ENCODE measurements at places on chromosomes 7 and 10.

GRCh38 chr10:104037261-104037951, 48.3 kb downstream of the COL17A1 start:
- no peak for DNase-seq

DNA sequence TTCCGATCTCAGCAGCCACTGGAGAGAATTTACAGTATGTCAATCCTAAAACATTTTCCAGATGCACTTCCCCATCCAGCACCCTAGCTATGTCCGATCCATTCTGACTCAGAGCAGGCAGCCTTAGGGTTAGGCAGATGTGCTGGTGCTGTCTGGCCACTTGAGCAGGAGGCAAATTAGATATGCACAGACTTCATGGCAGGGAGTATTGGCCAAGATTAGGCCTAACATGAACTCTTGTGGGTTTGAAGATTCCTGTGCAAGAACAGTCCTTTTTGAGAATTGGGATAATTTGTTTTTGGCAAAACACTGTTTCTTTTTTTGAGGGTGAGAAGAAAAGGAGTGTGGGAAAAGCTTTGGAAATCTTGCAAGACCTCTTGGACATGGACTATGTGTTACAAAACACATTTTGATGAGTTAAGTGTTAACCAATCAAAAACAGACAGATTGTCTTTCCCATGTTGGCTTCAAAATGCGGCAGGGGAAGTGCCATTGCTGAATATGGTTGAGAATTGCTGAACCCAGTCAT, 218.6 kb upstream of the INHBA start:
- DNase-seq: peak; percentile 24

DNA sequence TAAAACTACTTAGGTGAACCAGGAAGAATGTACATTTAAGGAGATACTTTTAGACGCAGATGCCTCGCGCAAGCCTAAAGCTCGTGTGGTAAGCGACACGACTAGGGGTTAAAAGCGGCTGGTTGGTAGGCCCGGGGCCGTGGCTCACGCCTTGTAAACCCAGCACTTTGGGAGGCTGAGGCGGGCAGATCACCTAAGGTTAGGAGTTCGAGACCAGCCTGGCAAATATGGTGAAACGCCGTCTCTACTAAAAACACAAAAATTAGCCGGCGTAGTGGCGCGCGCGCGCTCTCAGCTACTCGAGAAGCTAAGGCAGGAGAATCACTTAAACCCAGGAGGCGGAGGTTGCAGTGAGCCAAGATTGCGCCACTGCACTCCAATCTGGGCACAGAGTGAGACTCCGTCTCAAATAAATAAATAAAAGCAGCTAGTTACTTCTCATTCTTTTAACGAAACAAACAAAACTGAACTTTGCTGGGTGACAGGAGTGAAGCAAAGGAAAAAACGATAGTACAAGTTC, 879 bp downstream of the NUDT5 start:
- peak; percentile 11 for DNase-seq

DNA sequence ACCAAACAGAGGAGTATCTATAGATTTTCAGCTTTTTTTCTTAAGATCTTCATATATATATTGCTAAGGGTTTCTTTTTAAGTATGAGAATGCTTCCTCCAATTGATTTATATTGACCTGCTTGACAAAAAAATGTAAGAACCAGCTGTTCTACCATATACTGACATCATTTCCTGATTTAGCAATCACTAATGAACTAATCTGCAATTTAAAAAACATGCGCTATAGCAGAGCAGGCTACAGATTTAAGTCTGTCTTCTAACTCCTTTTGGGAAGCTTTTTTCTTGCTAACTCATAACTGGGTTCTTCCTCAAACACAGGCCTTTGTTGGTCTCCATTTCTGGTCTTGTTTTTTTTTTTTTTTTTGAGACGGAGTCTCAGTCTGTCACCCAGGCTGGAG, 33.2 kb downstream of the ABCC2 start:
- DNase-seq: no peak

GRCh38 chr7:6157685-6158423, 114.6 kb downstream of the CYTH3 start:
- DNase-seq: no peak

DNA sequence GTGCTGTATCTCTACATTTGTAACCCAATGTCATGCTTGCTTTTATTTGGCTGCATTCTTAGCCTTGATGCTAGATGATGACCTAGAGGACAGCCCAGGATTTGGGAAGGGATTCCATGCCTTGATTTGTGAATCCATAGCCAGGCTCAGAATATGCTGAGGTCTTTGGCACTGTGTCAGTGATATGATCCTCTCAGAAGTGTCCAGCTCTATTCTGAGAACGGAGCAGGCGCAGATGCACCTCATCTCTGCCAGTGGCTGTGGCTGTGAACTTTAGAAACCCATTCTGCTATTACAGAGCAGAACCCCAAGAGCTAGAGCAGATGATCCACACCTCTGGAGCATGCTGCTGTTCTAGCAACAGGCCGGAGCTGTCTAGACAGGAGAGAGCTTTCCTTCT, 212.8 kb downstream of the TRIL start:
- DNase-seq: no peak
